ENCODE measurements at places on chromosomes 3 and 15. TPM values are rescaled to one million over a fixed set of nuclear protein-coding genes. Genes with fewer than 3 reads are reported as not detected.

KCNMB3 gene
- total RNA-seq = 0.92 TPM

LYZL4 gene
- not detected for total RNA-seq

AGBL1 gene
- total RNA-seq = 0.02 TPM

CLRN1 gene
- not detected for total RNA-seq

PXYLP1 gene
- 5.8 TPM for total RNA-seq

SEMA6D gene
- 0.02 TPM for total RNA-seq
